ENCODE measurements at places on chromosomes 5 and 9. TPM values are rescaled to one million over a fixed set of nuclear protein-coding genes. Genes with fewer than 3 reads are reported as not detected.

The FOXD4L6 gene
- 0.37 TPM for total RNA-seq

The LTC4S gene
- total RNA-seq: 0.59 TPM

The CORO2A gene
- 0.30 TPM for total RNA-seq

The SMIM3 gene
- 233 TPM for total RNA-seq

The KIF12 gene
- not detected for total RNA-seq

The RNF183 gene
- not detected for total RNA-seq

The OR13C3 gene
- total RNA-seq: not detected

The SLC2A6 gene
- 38.3 TPM for total RNA-seq

The CCDC180 gene
- 1.4 TPM for total RNA-seq

The C5orf46 gene
- 16.0 TPM for total RNA-seq

The XRCC4 gene
- total RNA-seq: 73.0 TPM

The NDST1 gene
- total RNA-seq: 79.0 TPM

The FABP6 gene
- total RNA-seq: not detected

The BTNL9 gene
- not detected for total RNA-seq

The SHISAL2B gene
- total RNA-seq: not detected

The FER gene
- 56.6 TPM for total RNA-seq

The CD274 gene
- 22.5 TPM for total RNA-seq

The GPSM1 gene
- total RNA-seq: 38.6 TPM

The NPR3 gene
- total RNA-seq: 1.2 TPM

The DDX4 gene
- total RNA-seq: not detected

The DMRT3 gene
- not detected for total RNA-seq

The SH3TC2 gene
- 1.2 TPM for total RNA-seq

The SLCO6A1 gene
- not detected for total RNA-seq

The PCDHA5 gene
- total RNA-seq: under 0.01 TPM

The CCDC183 gene
- total RNA-seq: 0.32 TPM

The LCN1 gene
- total RNA-seq: 0.59 TPM

The PRRX2 gene
- total RNA-seq: 0.59 TPM

The SPINK13 gene
- total RNA-seq: not detected

The PDE8B gene
- total RNA-seq: not detected

The TJP2 gene
- 39.3 TPM for total RNA-seq

The CD180 gene
- total RNA-seq: not detected

The HDHD3 gene
- total RNA-seq: 8.3 TPM

The CETN3 gene
- total RNA-seq: 20.2 TPM

The GABRA6 gene
- total RNA-seq: not detected
